ENCODE measurements at places on chromosomes 2 and 18.

DNA sequence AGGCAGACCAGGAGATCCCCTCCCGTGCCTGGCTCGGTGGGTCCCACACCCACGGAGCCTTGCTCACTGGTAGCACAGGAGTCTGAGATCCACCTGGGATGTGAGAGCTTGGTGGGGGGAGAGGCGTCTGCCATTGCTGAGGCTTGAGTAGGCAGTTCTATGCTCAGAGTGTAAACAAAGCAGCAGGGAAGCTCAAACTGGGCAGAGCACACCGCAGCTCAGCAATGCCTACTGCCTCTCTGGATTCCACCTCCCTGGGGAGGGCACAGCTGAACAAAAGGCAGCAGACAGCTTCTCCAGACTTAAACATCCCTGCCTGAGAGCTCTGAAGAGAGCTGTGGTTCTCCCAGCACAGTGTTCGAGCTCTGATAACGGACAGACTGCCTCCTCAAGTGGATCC, 85.1 kb downstream of the UGP2 start:
- DNase-seq: no peak

- no peak for DNase-seq
Measured at GRCh38 chr18:47932190-47932589, 1.7 kb upstream of the SMAD2 start.

DNA sequence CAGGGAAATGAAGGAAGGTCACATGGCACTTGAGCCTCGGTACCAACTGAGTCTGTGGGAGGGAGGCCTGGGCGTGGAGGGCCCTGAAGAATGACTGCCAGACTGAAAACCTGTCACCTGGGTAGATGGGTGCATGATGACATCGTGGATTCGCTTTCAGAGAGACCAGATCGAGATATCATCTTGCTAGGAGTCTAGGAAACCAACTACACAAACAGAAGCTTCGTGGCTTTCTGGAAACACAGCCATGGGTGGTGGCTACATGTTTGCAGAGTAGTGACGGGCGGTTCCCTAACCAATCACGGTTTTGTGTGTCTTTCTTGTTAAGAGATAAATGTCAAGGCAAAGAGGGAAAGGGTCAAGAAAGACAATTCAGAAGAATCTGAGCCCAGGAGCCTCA, 155.0 kb downstream of the EIPR1 start:
- peak; percentile 46 for DNase-seq

GRCh38 chr2:31032475-31032874, 105.8 kb downstream of the GALNT14 start:
- DNase-seq: no peak

DNA sequence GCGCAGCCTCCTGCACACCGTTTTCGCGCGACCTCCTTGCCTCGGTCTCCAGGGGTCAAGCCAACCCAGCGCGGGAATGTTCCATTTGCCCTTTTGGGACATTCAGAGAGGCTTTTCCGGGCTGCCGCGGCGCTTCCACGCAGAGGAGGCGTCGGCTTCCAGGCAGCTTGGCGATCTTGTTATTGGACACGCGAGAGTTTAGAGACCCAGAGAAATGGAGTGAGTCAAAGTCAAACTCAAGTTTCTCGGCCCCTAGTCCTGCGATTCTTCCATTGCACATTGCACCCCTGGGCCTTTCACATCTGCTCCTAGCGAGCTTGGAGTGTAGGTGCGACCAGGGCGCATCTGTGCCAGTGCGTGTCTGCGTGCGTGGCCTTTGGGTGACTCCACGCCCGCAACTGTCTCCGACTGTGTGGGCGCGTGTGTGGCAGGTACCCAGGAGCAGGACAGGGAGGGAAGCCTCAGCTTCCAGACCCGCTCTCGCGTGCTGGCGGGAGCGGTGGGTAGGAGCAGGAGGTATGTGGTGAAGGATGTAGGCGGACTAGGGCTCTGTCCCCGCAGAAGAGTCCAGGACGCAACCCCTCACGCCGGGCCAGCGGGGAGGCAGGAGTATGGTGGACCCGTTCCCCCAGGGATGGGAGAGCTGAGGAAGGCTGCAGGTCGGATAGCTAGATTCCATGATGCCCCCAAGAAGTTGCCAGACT, 13.5 kb downstream of the SIX3 start:
- no peak for DNase-seq

DNA sequence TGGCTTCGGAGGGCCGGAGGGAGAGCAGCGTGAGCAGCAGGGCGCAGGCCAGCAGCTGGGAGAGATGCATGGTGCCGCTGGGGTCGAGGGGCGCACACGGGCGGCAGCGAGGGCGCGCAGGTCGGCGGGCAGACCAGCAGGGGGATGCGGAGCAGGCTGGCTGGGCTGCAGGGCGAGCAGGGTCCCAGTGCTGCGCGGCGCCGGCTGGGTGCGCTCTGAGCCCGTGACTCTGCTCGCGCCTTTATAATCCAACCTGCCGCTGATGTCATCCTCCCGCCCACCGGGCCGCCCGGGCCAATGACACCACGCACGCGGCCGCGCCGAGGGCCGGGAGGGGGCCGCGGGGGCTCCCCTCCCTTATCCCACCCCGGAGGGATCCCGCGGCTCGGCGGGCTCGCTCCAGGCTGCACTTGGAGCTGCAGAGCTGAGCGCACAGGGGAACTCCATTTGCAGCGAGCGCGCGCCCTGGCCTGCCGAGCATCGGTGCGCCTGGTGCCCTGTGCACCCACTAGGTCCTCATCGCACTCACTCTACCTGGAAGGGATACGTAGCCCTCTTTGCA, at the start of gene NPPC:
Gene NPPC (minus strand): TSS at position 217 of the 562 bp plus-strand sequence. CDS start 147 bp downstream, at position 70.
- peak; percentile 90 for DNase-seq

DNA sequence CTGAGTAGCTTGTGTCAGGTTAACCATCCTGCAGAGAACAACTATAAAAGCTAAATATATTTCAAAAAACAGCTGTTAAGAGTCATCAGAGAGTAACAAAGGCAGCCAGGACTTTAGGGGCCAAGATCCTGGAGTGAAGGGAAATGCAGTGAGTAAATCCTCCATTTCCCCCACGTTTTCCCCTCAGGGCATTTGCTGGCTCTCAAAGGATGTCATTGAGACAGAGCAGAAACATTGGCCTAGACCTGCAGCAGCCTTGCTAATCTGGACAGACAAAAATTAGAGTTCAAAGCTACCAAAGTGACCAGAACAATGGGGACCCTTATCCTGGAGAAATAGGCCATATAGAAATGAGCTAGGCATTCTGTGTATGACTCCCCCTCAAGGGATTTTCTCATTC, 21.1 kb upstream of the KLHL29 start:
- no peak for DNase-seq

DNA sequence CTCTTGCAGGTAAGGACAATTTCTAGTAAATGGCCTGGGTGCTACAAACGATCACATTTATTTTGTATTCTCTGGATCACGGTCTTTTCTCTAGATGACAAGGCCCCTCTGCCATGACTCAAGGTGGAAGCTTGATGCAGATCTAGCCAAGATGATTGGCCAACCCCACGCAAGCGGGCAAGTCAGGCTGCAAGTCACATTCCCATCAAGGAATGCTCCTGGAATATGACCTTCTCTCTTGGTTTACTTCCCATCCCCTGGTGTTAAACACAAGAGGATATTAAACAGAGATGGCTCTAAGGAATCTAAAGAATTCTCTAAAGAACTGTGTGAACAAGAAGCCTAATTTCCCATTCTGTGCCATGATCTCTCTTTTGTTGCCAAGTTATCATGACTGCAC, 97.3 kb upstream of the SERPINE2 start:
- no peak for DNase-seq

GRCh38 chr18:74153377-74153776, 5.1 kb downstream of the TIMM21 start:
- no peak for DNase-seq

- DNase-seq: no peak
Measured at GRCh38 chr18:10455726-10456453, 1.5 kb downstream of the APCDD1 start.

- no peak for DNase-seq
Measured at GRCh38 chr2:2178921-2179320, 152.2 kb downstream of the MYT1L start.

DNA sequence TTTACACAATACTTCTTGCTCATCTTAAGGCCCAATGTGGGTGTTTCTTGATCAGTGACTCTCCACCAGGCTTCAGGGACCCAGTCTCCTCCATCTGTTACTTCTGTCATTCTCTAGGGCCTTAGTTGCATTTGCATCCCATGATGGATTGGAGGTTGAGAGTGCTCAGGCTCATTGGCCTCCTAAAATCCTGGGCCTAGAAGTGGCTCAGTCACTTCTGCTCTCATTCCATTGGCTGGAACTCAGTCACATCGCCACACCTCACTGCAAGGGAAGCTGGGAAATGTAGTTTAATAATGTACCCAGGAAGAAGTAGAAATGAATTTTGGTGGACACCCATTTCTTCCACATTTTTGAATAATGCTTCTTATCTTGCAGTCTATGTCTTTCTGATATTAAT, 223.5 kb downstream of the HRH4 start:
- no peak for DNase-seq

Measured in GM13977 (cell line).